ENCODE measurements at places on chromosomes 13 and 19. TPM values are rescaled to one million over a fixed set of nuclear protein-coding genes. Genes with fewer than 3 reads are reported as not detected.
A peak's percentile ranks its signal among the peaks of the same experiment; 100 is the strongest.

ZNF726 gene
- polyA plus RNA-seq: 11.6 TPM

MVB12A gene
- polyA plus RNA-seq: 47.2 TPM

STK11 gene
- 60.2 TPM for polyA plus RNA-seq

SPACA6 gene
- polyA plus RNA-seq: 15.5 TPM

SPTBN4 gene
- polyA plus RNA-seq: 0.65 TPM

DNA sequence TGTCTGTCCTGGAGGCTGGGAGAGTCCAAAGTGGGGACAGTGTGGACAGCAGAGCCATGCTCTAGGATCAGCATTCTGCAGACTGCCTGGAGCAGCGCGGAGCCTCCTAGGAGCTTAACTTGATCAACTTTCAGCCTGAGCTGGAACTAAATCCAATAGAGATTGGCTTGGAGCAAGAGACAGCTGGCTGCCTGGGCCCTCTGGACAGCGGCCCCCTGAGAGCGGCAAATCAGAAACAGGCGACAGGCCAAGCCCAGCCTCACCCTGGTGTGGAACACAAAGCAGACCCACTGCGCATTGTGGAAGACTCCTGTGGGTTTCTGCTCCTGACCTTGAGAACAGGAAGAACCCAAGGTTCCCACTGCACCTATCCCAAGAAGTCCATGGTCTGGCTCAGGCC is 462.2 kb downstream of the TSHZ3 start:
- no peak for DNase-seq

DNA sequence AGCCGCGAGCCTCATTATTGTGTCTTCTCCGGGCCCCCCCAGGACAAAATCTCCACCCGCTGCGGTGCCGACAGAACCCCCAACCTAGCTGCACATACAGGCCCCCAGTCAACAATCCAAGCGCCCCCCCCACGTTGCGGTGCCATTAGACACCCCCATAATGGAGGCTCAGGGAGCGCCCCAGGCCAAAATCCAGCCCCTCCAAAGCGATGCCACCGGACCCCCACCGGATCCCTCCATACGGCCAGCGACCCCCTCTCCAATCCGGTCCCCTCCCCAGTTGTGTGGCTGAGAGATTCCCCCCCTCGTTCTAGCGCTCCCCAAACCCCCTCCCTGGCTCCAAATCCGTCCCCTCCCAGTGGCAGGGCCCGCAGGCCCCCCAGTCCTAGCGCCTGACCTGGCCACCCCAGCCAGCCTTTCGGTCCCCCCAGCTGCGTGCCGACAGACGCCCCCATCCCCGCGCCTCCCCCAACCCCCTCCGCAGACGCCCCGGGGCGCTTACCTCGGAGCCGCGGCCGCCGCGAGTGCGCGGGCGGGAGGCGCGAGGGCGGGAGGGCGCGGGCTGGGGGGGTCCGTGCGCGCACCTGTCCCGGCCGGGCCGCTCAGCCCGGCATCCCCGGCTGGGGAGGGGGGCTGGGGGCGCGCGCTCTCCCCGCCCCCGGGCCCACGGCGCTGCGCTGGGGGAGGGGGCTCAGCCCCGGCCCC is 21.6 kb upstream of the SEMA6B start:
- DNase-seq: no peak

DNA sequence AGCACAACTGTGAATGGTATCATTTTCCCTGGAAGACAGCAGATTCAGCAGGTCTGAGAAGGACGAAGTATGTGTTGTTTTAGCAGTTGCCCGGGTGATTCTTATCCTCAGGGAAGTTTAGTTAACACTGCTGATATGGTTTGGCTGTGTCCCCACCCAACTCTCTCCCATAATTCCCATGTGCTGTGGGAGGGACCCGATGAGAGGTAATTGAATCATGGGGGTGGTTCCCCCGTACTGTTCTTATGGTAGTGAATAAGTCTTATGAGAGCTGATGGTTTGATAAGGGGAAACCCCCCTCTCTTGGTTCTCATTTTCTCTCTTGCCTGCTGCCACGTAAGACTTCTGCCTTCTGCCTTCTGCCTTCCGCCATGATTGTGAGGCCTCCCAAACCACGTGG is 81.0 kb upstream of the UBAC2 start:
- no peak for DNase-seq

DNA sequence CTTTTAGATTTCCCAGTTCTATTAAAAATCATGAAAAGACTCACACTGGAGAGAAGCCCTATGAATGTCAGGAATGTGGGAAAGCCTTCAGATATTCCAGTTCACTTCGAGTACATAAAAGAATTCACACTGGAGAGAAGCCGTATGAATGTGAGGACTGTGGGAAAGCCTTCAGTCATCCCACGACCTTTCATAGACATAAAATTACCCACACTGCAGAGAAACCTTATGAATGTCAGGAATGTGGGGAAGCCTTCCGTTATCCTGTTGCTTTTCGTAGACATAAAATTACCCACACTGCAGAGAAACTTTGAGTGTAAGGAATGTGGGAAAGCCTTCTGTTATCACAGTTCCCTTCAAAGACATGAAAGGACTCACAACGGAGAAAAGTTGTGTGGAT is 55.2 kb downstream of the ZNF627 start:
- DNase-seq: no peak

- DNase-seq: no peak
These were observed 35.2 kb upstream of the SLC7A10 start for GRCh38 chr19:33260628-33261418.

- DNase-seq: no peak
These were observed 998.3 kb downstream of the EFNB2 start for GRCh38 chr13:105537113-105537512.

- DNase-seq: no peak
These were observed 30.1 kb downstream of the RCBTB2 start for GRCh38 chr13:48502601-48503319.

- no peak for DNase-seq
These were observed 9.8 kb upstream of the ZNF544 start for GRCh38 chr19:58218899-58219298.

DNA sequence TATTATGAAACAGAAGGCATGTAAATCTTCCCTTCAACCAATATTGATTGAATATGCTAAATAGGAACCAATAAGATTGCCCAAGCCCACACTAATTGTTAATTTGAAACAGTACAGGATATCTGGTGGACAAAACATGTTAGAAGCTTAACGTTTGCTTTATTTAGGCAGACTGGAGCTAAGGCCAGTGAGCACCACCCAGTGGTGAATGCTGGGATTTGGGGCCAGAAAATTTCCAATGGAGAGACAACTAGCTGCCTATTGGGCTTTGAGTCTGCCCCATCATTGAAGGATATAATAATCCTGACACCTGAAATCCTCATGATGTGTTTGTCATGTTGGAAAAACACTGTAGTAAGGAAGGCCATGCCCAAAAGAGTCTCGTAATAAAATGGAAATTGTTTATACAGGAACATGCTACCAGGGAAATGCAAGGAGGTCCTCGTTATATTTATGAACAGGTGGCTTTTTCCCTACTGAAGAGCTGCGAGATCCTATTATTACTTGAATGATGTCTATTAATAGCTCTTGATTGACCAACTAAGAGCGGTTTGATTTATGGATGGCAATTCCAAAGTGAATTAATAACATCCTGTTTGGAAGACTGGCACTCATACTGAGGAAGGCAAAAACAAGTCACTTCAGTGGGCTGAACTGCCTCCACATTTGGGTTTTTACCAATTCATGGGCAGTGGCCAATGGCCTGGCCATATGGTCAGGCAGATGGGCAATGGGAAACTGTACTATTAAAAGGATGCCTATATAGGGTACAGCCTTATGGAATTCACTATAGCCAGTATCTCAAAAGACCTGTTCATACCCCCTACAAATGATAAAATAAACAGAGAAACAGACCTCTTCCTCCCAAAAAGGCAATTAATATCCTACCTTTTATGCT is 8.7 kb downstream of the SIGLECL1 start:
- peak; percentile 23 for DNase-seq

GRCh38 chr13:40803316-40803715 is 13.9 kb downstream of the SLC25A15 start:
- no peak for DNase-seq

- DNase-seq: no peak
These were observed 183.4 kb downstream of the RFC3 start for GRCh38 chr13:34001389-34001788.

DNA sequence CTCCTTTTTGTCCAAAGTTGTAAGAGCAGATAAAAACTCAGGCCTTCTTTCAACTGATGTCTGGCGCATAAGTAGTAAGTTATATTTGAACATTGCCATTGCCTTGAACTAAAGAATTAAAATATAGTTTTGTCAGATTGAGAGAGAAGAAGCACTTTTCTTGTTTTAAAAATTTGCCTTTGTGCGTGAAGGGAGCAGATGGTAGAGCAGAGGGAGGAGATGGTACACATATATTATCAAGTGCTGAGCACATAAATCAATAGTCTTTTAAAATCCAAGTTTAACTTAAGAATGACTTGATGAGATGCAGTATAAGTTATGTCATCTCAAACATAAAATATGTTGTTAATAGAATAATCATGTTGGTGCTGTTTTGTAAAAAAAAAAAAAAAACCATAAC is 504.6 kb upstream of the KLHL1 start:
- DNase-seq: no peak

DNA sequence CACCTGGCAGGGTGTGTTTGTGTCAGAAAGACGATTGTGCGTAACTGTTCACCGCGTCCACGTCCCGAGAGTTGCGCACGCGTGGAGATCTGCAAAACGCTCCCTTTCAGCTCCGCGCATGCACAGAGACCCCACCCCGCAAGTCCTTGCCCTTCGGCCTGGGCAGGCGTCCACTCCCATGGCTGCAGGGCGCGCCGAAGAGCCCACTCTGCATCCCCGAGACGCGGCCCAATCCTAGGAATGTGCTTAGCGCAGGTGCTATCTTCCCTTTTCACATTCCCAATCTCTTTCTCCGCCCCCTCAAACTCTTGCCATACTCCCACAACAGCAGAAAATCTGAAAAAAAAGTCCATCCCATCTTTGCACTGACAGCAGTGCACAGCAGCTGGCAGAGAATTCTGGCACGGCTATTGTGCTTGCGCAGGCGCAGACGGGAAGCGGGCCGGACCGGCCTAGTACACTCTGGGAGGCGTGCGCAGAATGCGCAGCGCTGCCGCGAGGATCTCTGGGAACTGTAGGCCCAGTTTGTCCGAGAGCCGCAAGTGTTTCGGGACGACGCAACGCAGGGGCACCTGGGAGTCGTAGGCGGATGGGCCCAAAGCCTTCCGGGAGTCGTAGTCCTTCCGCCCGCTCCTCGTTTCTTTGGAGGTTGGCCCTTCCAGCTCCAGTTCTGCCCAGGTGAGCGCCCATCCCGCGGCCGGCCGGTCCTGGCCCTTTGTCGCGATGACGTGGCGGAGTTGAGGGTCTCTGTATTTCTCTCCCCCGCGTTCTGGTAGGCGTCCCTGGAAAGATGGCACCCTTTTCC is 23.1 kb downstream of the ZNF175 start:
- peak; percentile 93 for DNase-seq

DNA sequence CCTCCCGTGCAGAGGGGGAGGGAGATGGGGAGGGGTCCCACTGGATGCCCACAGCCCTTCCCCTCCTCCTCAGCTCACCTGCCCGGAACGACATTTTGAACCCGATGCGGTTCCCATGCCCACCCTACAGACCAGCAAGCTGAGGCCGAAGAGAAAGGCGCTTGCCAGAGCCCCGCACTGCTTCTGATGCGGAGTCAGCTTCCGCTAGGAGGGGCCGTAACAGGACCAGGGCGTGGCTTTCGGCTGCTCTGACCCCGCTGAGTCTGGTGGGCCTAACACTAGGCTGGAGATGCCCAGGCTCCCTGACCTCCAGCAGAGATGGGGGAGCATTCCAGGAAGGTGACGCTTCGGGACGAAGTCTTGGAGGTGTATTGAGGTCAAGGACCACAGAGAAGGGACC is 6.7 kb downstream of the ONECUT3 start:
- no peak for DNase-seq

DNA sequence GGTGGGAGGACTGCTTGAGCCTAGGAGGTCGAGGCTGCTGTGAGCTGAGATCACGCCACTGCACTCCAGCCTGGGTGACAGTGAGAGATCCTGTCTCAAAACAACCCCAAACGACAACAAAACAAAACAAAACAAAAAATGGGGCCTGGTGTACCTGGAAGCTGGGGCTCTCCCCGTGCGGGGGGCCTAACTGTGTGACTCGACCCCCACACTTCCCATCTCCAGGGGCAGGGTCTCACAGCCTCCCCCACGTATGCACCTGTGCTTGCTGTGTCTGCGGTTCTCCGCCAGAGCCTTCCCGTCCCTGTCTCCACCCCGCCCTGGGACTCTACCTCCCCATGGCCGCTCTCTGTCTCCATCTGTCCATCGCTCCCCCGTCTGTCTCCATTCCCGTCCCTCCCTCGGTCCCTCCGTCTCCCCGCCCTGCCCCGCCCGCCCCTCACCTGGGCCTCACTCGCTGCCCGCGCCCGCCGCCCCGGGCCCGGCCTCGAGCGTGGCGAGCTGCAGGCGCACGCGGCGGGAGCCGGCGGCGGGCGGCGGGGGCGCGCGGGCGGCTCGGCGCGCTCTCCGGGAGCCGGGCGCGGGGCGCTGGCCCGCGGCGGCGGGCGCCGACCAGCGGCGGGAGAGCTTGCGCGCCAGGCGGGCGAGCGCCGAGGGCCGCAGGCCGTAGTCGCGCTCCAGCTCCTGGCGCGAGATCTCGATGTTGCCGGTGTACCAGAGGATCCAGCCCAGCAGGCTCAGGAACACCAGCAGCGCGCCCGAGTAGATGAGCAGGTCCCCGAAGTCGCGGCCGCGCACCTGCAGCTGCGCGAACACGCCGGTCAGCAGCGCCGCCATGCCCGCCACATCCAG is 587 bp downstream of the TMEM238 start:
- DNase-seq: no peak

DNA sequence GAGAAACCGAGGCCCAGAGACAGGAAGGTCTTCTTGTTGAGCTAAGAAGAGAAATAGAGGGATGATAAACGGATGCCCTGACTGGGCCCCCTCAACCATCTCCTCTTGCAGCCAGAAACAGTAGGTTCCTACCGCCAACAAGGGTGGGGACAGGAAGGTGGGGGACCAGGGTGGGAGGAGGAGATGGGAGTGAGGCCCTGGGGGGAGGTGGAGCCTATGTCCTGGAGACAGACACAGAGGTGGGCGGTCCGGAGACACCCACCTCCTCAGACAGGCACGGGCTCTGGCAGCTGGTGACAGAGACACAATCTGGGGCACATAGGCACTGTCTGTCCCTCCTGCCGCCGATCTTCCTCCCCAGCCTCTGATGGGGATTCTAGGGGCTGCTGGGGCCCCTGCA is 16.9 kb downstream of the GADD45B start:
- DNase-seq: no peak

DNA sequence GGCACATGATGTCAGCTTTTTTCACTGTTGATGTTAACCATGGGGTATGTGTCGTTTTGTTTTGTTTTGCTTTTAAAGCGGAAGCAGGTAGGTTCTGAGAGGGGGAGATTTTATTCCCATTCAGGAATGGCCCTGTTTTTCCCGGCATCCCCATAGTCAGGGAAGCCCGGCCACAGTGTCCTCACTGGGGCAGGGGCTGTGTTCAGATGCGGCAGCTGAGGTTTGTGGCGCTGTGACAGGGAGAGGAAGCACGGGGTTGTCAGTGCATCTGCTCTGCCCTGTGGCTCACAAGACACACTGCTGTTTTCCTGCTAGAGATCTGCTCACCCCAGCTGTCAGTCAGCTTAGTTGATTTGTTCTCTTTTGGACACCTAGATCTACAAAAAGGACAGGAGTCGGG is 27.6 kb downstream of the ANKRD27 start:
- no peak for DNase-seq
